ENCODE measurements at places on chromosomes 6 and 20.

DNA sequence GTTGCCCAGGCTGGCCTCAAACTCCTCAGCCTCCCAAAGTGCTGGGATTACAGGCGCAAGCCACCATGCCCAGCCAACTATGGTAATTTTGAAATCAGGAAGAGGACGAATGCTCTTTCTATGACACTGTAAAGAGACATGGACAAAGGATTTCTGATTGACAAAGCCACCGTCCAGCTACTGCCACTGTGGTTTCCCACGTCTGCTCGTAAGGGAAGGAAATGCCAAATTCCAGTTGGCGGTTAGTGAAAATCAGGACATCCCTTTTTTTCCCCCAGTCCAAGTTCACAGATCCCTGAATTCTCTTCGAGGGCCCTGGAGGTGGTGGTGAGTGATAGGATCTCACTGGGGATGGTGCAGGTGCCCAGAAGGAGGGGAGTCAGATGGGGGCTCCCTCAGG is 31.2 kb downstream of the SNAI1 start:
- no peak for DNase-seq

DNA sequence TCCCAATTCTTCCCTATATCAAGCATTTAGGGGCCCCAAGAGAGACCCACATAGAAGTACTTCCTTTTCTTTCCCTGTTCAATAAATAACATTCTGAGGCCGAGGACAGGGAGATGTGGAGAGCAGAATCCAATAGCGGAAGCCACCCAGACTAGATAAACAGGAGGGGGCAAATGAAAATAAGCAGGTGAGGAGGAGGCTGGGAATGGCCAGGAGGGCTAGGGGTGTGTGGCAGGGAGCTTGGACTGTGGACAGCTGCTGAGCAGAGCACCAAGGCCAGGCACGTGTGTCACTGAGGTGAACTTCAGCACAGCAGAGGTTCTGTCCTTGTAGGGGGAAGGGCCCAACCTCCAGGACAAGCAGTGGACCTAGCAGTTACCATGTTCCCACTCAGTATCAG is 339.2 kb downstream of the FOXA2 start:
- peak; percentile 12 for DNase-seq

DNA sequence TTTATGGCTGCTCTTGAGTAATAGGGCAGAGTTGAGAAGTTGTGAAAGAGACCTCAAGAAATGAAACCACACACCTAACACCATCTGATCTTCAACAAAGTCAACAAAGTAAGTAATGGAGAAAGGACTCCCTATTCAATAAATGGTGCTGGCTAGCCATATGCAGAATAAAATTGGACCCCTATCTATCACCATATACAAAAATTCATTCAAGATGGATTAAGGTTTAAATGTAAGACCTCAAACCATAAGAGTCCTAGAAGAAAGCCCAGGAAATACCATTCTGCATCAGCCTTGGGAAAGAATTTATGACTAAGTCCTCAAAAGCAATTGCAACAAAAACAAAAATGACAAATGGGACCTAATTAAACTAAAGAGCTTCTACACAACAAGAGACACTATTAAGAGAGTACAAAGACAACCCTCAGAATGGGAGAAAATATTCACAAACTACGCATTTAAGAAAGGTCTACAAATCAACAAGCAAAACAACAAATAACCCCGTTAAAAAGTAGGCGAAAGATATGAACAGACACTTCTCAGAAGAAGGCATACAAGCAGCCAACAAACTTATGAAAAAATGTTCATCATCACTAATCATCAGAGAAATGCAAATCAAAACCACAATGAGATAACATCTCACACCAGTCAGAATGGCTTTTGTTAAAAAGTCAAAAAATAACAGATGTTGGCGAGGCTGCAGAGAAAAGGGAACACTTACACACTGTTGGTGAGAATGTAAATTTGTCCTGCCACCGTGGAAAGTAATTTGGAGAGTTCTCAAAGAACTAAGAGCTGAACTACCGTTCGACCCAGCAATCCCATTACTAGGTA is 4.0 kb downstream of the MAP3K5 start:
- no peak for DNase-seq

GRCh38 chr6:13304101-13304500 is 24.2 kb downstream of the TBC1D7 start:
- DNase-seq, result no peak

DNA sequence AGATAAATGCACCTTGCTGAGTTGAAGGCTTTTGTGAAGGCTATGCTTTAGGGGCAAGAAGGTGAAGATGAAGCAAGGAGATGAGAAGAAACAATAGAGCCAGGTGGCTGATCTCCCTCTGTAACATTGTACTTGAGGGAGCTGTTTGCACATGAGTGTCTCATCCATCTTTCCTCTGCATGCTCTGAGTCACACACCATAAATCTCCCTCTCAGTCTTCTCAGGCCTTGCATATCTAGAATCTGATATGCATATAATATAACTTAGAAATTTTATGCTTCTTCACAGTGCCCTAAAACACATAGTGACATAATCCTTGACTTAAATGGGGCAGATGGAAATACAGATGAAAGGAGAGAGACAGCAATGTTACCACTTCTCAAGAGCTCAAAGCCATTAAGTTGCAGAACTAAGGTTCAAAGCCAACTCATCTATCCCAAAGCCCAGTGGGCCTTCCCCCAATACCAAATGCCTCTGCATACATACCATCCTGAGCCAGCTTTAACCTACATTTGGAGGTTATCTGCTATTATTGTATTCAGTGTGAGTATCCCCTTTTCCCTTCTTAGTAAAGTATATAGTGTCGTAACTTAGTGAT is 62.4 kb upstream of the STXBP5 start:
- DNase-seq, result peak; percentile 53

DNA sequence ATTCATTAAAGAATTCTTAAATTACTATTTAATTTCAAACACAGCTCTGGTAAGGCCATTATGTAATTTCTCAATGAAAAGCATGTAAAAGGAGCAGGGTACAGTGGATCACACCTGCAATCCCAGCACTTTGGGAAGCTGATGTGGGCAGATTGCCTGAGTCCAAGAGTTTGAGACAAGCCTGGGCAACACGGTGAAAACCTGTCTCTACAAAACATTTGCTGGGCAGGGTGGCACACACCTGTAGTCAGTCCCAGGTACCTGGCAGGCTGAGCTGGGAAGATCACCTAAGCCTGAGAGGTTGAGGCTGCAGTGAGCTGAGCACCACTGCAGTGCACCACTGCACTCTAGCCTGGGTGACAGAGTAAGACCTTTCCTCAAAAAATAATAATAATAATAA is 37.4 kb downstream of the MDN1 start:
- DNase-seq, result no peak

DNA sequence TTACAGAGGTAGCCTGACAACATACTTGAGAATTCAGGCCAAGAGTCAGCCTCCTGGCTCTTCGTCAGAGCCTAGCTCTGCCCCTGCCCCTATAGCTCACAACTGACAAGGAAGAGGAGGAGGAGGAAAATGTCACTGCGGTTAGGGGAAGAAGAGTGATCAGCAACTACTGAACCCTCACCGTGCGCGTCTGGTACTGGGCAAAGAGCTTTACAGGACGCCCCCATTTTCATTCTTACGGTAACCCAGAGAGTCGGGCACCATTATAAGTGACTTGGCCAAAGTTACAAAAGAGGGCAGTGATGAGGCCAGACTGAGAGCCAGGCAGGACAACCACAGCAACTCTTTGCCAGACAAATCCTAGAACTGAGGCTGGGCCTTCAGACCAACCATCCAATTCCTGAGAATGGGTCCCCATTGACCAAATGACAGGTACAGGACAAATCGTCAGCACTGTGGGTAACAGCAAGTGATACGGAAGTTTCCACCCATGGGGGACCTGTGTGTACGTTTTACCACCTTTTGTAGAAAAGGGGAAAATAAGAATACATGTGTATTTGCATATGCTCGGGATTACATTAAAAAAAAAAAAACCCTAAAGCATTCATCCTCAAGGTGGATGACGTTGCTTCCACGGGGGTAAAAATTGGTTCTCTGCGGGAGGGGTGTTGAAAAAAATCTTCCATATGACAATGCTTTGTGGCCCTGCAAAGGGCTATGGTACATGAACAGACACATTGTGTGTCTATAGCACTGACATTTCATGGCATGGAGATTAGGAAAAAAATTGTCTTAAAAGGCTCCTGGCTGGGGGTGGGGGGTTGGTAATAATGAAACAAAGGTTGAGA is 118.0 kb downstream of the NFATC2 start:
- DNase-seq, result no peak
